Stimulated activated CD8-positive, alpha-beta memory T cell treated with anti-CD3 and anti-CD28 coated beads, Interleukin-4, amount 100 ng/mL, for 1 hour (primary cell): ENCODE measurements at places on chromosomes 6 and 20.

- no peak for DNase-seq
Observed at GRCh38 chr6:108288742-108289141, 6.1 kb upstream of the AFG1L start.

- no peak for DNase-seq
Observed at GRCh38 chr6:30231067-30231466, 17.9 kb upstream of the TRIM26 start.

GRCh38 chr6:120938876-120939472 lies 395.3 kb downstream of the TBC1D32 start:
- DNase-seq = no peak

DNA sequence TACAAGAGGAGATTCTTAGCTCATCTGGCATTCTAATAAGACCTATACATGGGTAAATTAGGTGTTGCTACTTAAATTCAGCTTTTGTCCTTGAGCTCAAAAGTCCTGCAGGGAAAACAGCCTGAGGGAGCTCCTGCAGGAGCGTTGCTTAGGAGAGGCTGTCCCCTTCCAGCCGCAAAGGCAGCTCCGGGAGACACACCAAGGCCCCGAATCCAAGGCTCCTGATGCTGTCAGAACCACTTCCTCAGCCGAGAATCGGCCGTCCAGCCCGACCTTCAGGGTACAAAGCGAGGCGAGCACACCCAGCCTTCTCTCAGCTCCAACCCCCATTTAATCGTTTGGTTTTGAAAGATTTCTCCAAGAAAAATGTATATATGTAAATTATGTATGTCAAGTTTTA lies 87.0 kb downstream of the DACT2 start:
- no peak for DNase-seq

DNA sequence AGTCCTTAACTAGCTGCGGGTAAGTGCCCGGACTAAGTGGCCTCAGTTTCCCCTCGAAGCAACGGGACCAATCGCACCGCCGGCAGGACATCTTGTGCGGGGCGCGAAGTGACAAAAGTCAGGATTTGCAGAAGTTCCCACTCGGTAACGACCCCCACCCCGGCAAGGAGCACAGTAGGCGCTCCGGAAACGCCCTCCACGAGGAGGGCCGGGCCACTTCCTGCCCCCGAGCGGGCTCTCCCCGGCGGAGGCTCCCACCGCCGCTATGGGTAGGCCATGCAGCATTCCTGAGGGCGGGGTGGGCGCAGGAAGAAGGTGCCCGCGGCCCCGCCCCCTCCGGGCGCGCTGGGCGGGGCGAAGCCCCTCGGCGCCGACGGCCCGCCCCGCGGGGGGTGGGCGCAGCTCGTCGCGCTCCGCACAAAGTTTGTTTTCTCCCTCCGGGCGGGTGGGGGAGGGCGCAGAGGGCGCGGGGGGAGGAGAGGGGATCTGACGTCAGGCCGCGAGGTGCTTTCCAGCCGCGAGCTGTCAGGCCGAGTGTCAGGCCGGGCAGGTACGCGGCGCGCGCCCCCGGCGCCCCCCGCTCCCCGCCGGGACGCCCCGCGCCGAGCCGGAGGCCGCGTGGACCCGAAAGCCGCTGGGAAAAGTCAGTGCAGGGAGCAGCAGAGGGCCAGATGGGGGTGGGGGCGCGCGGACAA lies at the start of gene TGIF2:
TGIF2 (plus strand) TSS at position 495 of the 695 bp plus-strand sequence. CDS start 5,178 bp downstream, outside the sequence.
- DNase-seq = peak; percentile 77

- DNase-seq = no peak
Observed at GRCh38 chr20:53929974-53930650, 140.3 kb downstream of the BCAS1 start.

DNA sequence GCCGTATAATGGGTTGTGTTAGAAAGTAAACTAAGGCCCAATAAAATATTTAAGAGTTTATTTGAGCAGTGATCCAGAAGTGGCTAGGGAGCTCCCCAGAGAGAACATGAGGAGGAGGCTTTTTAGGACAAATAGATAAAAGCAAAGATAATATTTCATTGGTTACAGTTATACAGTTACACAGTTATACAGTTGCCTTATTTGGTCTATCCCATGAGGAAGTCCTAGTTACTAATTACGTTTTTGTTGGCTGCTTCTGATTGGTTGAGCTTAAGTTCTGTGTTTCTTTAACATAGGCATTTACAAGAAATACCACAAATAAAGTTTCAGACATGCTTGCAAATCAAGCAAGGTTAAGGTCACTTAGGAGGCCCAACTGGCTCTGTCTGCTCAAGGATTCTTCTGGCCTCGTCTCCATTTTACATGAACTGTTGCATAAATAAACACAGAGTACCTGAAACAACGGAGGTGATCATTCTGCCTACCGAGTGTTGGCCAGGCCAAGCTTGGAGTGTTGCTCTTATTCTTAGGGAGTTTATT lies 7.0 kb downstream of the UBD start:
- no peak for DNase-seq

GRCh38 chr20:8065691-8066090 lies 46.1 kb upstream of the TMX4 start:
- DNase-seq = no peak

DNA sequence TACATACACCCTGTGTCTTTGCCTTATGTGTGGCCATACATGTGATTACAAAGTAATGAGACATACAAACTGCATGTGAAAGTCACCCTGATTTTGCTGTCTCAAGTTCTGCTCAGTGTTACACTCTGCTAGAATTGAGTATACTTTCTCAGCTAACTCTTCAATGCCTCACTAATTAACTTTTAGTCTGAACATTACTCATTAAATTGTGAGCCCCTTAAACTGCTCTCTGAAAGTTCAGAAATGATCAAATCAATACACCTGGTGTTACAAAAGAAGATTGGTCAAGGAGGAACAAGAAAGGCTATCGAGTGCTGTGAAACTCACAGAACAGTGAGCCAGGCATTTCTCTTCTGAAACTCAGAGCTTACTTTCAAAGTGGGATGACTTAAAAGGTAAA lies 71.3 kb downstream of the MKKS start:
- DNase-seq = no peak

GRCh38 chr6:89313006-89313405 lies 2.1 kb downstream of the GABRR2 start:
- no peak for DNase-seq

- no peak for DNase-seq
Observed at GRCh38 chr6:105601541-105602236, 198.8 kb upstream of the PREP start.

- no peak for DNase-seq
Observed at GRCh38 chr20:58271606-58272351, 37.7 kb upstream of the RAB22A start.

DNA sequence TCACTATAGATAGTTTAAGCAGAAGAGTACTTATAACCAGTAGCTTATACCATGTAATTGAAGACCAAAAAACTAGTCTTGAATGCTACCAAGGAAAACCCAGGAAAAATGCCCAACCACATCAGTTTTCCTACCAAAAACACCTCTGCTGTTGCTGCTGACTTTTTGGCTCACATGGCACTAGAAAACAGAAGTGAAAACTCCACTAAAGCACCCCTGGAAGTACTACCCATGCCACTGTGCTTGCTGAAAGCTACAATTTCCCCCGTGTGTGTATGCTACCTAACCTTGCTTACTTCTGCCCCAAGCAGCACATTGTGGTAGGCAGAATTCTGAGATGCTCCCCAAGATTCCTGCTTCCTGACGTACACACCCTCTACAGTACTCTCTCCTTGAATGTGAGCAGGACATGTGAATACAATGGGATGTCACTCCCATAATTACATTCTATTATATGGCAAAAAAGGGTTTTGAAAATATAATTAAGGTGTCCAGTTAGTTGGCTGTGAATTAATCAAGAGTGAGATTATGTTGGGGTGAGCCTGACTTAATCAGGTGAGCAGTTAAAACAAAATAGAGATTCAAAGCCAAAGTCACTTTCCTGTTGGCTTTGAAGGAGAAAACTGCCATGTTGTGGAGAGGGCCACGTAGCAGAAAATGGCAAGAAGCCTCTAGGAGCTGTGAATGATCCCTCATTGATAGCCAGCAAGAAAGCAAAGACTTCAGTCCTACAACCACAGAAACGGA lies 209.8 kb upstream of the MARCKS start:
- DNase-seq = no peak

DNA sequence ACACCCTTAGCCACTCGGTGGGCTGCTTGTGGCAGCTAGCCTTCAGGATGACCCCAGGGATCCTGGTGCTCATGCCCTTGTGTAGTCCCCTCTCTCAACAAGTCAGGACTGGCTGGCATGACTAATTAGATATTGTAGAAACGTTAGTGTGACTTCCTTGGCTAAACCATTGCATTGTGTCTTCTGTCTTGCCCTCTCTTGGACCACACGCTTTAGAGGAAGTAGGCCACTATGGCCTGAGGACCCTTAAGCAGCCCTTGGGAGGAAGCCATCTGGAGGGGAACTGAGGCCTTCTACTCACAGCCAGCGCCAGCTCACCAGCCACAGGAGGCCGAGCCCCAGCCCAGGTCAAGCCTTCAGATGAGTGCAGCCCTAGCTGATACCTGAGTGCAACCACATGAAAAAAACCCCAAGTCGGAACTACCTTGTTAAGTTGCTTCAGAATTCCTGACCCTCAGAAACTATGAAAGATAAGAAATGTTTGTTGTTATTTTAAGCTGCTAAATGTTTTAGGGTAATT lies 10.1 kb downstream of the ANGPT4 start:
- DNase-seq = no peak

- no peak for DNase-seq
Observed at GRCh38 chr20:56278196-56278595, 29.7 kb downstream of the MC3R start.

DNA sequence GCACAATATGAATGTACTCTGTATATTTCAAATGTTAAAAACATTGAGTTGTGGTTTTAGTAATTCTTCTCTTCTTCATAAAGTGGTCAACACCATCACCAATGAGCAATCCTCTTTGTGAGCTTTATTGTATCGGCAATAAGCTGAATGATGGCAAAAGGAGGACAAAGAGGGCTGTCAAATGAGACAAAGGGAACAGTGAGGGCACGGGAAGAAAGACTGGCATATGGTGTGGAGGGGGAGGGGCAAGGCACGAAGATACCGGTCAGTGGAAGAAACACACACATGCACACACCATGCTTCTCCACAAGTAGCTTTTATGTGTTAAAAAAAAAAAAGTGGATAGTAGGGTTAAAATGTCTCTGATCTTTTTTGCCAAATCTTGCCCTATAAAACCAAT lies 506.8 kb upstream of the CITED2 start:
- no peak for DNase-seq

DNA sequence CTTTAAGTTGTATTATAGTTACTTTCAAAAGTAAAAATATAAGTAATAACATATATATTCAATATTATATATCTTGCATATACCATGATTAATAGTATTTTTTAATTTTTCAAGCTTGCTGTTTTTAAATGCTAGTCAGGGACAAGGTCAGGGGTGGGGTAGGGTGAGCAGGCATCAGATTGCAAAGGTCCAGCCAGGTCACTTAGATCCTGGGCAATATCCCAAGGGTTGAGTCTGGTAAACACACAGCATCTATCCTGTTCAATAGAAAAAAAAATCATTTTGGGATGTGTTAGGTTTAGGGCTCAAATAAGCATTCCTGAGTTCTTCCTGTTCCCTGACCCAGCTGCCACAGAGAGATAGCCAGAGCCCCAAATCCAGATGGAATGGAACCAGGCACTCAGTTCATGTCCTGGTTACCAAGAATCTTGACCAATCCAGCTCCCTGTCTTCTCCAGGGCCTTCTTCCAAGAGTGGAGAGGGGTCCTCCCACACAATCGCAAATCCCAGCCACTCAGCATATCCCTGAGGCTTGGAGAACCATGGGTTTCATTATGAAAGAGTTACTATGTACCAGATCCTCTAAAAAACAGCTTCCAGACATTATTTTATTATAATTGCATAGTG lies 134.9 kb upstream of the TOP1 start:
- no peak for DNase-seq

DNA sequence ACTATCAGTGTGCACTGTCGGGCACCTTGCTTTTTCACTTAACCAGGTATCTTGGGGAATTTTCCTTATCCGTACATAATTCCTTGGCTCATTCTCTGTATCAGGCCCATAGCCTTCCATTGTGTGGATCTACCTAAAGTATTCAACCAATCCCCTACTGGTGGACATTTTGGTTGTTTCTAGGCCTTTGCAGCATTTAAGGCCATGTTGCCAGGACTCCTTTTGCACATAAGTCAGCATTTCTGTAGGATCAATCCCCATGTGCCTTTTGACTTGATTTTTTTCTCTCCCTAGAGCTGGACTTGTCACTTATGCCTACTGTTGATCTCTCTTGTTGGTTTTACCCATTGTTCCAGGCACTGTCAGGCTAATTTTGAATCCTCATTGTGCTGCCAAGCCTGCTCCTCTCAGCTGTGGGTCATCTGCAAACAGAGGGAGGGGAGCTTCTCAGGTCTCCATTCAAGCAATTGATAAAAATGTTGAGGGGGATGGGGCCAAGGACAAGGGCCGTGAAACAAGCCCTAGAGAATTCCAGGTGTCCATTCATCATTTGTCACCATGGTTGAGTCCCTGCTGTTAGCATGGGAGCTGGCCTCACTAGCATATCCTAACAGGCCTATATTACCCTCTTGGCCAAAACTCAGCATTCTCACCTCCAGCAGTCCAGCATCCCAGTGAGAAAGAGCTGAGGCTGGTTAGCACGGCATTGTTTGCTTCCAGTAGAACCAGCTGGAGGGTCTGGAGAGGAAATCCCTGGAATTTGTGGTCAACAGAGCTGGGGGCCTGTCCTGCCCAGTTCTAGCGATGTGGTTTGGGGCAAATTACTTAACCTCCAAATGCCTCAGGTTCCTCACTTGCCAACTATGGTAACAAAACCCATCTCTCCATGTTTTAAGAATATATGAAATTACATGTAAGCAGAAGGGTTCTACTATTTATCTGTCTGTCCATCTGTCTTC lies 178.4 kb downstream of the MRPL14 start:
- DNase-seq = no peak

DNA sequence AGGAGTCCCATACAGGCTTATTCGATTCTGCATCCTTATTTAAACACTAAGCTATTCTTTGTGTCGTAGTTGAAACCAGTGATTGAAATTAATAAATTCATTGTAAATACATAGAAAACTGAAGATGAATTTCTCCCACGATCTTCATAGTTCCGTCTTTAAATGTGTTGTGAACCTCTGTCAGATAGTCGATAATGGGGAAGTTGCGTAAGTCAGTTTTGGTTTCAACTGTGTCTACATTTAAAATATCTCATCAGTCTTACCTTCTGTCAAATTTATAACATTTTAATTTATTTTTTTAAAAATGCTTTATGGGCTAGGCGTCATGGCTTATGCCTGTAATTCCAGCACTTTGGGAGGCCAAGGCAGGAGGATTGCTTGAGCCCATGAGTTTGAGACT lies 12.7 kb downstream of the STX11 start:
- no peak for DNase-seq

DNA sequence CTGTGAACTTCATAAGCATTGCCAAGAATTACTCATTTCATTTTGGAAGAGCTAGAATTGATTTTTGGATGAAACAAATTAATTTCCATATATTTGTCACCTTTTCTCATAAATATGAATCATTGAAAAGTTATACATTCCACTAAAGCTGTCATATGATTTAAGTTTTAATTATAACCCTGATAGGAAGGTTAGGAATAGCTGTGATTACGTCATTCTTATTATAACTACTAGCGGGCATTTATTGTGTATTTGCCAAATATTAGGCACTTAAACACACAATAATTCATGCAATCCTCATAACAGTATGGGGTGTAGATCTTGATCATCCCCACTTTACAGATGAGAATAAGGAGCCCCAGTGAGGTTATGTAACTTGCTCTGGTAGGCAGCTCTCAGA lies 77.4 kb upstream of the ENPP5 start:
- DNase-seq = no peak
